Kidney capillary endothelial cell (primary cell): ENCODE measurements at places on chromosomes 12 and 14.

- DNase-seq, result no peak
These were observed 37.2 kb downstream of the LRP6 start for GRCh38 chr12:12229556-12230092.

- no peak for DNase-seq
These were observed 30.5 kb upstream of the METAP2 start for GRCh38 chr12:95443459-95443858.

DNA sequence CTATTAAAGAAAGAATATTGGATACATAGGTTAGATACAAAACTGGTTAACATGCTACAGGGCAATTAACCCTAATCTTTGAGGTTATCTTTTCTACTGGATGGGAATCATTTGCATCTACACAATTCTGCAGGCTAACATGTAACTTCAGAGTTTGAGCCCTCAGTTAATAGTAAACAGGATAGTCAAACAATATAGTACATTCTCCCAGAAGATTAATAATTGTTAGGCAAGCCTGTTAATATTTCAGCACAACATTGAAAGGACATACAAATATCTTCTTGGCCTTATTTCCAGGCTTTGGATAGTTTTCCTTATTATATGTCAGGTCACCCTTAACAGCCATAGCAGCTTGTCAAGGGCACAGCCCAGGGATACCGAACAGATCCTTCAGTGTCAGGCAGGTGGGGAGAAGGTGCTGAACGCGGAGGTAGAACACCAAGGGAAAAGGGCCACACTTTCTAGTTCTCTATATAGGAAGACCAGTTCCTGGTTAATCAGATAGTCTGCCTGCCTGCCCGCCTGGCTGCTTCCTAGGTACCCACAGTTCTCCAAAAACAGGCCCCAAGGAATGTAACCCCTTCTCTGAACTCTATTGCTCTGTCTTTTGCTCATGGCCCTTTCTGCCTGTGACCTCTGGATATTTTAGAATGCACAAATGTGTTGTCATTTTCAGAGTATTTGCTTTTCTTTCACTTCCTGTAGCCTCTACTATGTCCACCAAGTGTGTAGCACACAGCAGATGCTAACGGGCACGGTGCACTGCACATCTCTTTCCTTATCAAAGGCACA is 256.0 kb downstream of the PCNX1 start:
- DNase-seq, result no peak

- peak; percentile 49 for DNase-seq
These were observed 56.1 kb upstream of the FUT8 start for GRCh38 chr14:65356327-65356836.

- DNase-seq, result no peak
These were observed 67.5 kb upstream of the CPSF6 start for GRCh38 chr12:69171881-69172280.

GRCh38 chr12:110684312-110684836 is 4.5 kb downstream of the HVCN1 start:
- no peak for DNase-seq

DNA sequence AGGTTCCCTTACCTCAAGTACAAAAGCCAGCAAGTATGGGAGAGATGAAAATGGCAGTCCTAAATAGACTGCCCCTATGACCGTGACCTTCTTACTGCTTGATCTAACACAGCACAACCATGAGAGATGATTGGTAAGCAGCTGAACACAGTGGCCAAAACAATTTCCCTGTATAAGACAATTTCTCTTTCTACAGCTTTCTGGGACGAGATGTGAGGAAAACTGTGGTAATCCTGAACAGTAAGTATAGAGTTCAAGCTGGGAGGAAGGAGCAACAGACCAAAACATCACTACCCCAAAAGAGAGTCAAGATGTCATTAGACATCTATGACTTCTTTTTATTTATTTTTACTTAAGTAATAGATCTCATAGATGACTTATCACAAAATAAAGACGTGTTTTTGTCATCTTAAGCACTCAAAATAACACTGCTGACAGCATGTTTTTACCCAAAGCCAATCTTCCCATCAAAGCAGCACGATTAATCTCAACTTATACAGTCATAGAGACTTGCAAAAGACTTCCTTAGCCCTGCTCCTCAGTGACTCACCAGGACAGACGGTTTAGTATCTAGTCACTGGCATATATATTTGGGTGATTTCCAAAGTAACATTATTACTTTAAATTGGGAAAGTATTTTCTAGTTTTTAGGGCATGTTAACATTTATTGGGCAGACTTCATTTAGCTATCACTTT is 3.7 kb downstream of the TMEM52B start:
- DNase-seq, result no peak

- no peak for DNase-seq
These were observed 8.2 kb upstream of the PPP1CC start for GRCh38 chr12:110750784-110751461.

DNA sequence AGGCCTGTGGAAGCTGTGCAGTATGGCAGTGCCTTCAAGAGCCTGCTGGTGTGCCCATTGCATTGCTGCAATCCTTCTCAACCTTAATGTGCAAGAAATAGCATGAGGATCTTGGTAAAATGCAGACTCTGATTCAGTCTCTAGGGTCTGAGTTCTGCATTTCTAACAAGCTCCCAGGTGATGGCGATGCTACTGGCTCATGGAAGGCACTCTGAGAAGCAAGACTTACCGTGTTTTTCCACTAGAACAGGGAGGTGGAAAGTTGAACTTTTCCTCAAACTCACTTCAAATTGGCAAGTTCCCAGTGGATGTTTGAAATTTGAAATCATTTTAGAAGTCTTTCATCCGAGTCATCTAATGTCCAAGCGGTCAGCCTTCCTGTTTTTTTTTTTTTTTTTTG is 55.5 kb downstream of the MYRFL start:
- no peak for DNase-seq

DNA sequence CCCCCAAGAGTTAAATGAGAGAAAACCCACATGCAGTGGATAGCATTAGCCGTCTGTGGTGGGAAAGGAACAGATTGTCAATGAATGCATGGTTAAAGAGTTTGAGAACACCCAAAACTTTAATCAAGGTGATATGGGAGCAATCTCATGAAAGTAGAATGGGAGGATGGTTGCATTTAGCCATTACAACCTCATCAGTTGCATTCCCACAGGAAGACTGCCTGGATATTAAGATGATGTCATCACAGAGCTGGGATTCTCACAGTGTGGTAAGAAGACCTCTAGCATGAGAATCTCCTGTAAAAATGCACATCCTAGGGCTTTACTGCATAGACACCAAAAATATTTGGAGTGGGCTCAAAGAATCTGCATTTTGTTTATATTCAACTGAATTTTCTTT is 284.9 kb downstream of the RGS6 start:
- no peak for DNase-seq

DNA sequence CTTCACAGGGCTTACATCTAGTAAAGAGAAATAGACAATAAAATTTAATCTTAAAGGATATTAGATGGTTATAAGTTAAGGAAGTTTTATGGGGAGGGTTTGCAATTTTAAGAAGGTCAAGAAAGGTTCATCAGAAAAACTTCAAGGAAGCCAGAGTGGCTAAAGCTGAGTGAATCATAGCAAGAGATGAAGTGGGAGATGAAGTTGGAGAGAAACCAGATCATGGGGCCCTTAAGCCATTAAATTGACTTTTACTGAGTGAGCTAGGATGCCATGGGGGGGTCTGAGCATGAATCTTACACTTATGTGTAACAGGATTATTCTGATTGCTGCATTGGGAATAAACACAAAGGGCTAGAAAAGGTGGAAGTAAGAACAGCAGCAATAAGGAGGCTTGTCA is 189.2 kb downstream of the LRIG3 start:
- DNase-seq, result no peak

DNA sequence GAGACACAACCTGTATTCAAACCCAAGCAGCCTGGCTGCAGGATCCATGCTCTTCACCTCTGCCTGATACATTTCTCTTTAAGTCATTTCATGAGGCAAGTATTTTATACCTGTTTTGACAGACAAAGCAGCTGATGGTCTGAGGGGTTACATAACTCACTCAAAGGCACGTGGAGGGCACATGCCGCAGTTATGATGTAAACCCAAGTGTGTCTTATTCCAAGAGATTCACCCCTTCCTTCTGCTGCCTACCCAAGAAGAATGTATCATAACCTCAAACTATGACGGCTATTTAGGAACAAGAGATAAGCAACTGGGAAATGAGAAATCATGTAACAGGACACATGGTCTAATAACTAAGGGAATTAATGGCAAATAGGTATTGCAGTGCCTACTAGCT is 329.8 kb upstream of the TMPO start:
- DNase-seq, result no peak

GRCh38 chr12:93645702-93646101 is 31.5 kb upstream of the CRADD start:
- DNase-seq, result no peak

DNA sequence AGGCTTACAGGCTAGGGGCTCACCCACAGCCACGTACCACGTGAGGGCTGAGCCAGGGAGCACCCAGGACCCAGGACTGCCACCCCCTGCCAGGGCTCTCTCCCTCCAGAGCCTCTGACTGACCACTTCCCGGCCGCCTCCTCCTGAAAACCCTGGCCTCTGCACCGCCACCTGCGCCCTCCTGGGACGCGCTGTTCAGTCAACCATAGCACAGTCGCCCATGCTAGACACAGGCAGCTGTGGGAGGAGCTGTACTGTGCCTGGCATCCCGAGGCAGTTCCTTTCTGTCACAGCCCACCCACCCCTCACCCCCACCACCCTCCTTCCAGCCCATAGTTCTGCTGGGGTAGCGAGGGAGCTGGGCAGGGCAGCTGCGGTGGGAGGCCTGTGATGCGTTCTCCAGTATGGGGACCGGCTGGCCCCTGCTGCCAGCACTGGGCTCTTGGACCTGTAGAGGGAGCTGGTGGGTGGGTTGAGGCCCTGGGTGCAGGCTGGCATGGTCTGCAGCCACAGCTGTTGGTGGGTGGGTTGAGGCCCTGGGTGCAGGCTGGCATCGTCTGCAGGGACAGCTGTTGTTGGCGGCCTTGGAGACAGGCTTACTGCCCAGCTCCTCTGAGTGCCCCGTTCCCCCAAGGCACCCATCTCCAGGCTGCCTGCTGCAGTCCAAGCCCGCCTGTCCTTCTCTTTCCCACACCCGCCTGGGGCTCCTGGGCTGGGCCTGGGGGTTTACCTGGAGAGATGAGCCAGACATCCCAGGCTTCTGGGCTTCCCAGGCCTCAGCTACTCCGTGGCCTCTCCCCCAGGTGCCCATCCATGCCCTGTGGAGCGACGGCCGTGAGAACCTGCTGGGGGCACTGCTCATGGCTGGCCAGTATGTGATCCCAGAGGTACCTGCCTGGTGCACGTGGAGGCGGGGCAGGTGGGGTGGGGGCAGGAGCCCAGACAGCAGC is 11.5 kb downstream of the ASPG start:
- DNase-seq, result no peak

DNA sequence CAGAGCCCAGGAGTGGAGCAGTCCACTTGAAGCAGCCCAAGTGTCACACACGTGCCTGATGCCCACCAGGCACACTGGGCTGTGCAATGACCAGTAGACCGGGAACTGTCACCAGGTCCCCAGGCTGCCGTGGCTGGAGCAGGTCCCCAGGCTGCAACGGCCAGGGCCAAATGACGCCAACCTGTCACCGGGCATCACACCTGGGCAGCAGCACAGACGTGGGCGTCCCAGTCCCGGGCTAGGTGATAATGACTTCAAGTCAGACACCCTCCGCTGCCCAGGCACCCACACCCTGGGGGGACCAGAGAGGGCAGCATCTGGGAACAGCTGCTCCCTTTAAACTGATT is 30.6 kb upstream of the MMP17 start:
- no peak for DNase-seq

DNA sequence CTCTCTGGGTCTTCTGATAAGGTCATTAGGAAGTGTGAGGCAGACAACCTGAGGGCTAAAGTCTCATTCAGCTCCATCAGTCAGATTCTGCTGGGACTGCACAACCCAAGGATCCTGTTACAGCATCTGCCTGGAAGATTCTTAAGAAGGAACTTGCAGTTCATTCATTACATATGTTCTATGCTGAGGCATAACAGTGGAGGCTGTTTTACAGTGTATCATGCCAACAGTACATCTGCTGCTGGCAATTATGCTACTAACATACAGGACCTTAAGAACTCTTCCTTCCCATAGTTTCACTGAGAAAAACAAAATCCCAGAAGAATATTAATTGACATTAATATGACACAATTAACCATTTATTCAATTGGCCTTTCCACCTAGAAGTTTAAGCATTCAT is 968.6 kb downstream of the DIO2 start:
- DNase-seq, result no peak

DNA sequence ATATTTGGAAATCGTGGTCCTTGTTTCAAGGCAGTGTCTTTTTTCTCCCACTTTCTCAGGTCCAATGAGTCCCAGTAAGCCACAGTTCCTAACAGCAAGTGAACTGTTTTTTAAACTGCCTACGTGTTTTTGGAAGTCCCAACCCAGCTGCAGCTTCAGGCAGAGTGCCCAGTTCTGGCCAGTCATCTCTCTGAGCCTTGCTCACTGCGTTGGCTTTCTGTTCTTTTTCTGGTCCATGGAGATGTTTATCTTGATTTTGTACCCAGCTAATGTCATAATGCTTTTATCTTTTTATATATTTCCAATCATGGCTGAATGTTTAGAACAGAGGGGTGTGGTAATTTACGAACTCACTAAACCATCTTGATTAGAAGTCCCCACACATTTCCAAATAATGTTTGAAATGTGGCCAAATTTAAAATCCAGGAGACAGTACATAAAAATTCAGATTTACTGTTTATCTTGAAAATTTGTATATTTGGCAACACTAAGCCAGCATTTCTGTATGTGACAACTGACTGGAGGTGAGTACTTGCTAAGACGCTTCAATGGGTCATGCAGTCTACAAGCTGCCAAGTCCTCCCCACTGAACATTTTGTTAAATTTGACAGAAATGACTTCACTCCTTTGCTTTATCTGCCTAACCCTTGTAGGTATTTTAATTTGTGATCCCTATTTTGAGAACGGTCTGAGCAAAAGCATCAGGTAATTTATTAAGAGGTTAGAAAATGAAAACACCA is 46.1 kb upstream of the OTOGL start:
- no peak for DNase-seq

- DNase-seq, result no peak
These were observed 30.9 kb downstream of the NIN start for GRCh38 chr14:50800032-50800431.

- no peak for DNase-seq
These were observed 237.2 kb upstream of the SRRM4 start for GRCh38 chr12:118743896-118744700.

GRCh38 chr12:57835366-57836288 is 10.9 kb downstream of the CTDSP2 start:
- DNase-seq, result no peak

DNA sequence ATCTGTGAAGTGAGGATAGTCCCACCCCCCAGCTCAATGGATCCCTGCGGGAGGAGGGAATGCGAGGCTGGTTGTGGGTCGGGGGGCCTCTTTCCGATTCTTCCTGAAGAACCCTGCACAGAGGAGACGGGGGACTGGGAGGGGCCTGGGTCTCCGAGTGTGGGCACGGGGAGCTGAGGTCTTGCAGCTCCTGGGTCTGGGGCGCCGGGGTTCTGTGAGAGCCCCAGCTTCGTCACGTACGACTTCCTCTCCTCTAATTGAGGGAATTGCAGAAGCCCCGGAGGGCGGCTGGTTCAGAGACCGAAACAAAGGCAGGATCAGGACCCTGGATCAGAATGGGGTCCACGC is 66.6 kb downstream of the DIO3 start:
- DNase-seq, result no peak
